MG63 (cell line): ENCODE measurements at places on chromosomes 11 and 22. TPM values are rescaled to one million over a fixed set of nuclear protein-coding genes. Genes with fewer than 3 reads are reported as not detected.

- no peak for DNase-seq
Measured at GRCh38 chr11:67519726-67520125, 3.5 kb downstream of the CABP2 start.

DNA sequence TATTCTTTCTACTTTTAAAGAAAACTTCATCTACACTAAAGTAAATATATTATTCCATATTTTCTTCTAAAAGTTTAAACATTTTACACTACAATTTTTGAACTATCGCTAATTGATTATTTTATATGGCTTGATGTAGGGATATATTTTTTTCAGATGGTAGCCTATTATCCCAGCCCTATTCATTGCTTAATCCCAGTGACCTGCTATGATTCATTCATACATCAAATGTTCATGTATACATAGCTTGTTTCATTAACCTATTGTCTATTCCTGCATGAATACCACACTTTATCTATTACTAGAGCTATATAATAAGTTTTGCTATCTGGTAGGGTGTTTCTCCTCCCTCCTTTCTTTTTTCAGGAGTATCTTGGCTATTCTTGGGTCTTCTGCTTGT, 5.0 kb upstream of the ROBO4 start:
- no peak for DNase-seq

GRCh38 chr11:115418081-115418480, 86.1 kb downstream of the CADM1 start:
- DNase-seq = no peak

- DNase-seq = no peak
Measured at GRCh38 chr11:1479678-1480118, 6.9 kb downstream of the MOB2 start.

OR8G1 gene
- not detected in 2 replicates for total RNA-seq

DNA sequence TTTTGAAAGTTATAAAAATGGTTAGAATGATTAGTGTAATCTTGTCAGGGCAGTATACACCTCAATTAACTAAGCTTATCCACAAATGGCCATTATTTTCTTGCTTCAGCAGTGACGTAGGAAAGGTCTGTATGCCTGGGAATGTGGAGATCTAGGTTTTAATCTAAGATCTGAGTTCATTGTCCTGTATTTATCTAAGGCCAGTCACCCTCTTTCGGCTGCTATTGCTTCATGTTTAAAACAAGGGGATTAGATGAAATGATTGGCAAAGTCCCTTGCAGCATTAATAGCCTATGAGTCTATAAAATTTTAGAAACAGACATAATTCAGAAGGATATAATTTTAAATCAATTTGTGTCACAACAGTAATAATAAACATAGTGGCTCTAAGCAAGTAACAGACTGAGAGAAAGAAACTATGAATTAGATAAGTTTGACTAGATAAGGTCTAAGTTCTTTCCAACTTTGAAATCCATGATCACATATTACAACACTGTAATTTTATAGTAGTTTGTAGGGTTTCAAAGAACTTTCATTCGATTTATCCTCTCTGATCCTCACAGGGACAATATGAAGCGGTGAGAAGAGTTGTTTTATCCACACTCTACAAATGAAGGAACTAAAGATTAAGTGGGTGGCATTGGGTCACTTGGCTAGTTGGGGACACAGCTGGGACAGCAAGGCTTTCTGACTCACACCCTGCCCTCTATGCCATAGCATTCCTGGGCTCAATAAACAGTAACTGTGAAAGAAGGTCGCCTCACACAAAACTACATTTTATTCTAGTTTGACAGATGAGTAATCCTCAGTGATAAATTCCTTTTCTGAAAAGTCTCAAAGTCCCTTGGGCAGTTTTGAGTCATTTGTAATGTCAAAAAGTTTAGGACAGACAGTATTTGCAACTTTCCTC, 60.6 kb upstream of the RDX start:
- no peak for DNase-seq

DNA sequence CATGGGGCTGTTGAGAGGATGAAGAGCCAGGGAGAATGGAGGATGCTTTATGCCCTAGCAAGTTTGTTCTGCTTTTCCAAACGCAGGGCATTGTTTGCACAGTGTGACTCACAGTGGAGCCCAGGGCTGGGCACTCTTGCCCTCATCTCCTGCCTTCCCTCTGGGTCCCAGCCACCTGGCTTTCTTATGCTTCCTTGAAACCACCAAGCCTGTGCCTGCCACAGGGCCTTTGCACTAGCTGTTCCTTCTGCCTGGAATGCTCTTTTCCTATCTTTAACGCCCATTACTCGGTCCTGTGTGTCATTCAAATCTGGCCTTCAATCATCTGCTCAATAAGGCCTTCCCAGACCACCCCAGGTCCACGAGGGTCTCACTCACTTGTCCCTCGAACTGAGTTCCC, 46.9 kb upstream of the RFPL3 start:
- DNase-seq = no peak

DDIAS gene
- total RNA-seq = 9.2 and 10.3 TPM in 2 replicates

OTUB1 gene
- total RNA-seq = 56.9 and 98.7 TPM in 2 replicates

DNA sequence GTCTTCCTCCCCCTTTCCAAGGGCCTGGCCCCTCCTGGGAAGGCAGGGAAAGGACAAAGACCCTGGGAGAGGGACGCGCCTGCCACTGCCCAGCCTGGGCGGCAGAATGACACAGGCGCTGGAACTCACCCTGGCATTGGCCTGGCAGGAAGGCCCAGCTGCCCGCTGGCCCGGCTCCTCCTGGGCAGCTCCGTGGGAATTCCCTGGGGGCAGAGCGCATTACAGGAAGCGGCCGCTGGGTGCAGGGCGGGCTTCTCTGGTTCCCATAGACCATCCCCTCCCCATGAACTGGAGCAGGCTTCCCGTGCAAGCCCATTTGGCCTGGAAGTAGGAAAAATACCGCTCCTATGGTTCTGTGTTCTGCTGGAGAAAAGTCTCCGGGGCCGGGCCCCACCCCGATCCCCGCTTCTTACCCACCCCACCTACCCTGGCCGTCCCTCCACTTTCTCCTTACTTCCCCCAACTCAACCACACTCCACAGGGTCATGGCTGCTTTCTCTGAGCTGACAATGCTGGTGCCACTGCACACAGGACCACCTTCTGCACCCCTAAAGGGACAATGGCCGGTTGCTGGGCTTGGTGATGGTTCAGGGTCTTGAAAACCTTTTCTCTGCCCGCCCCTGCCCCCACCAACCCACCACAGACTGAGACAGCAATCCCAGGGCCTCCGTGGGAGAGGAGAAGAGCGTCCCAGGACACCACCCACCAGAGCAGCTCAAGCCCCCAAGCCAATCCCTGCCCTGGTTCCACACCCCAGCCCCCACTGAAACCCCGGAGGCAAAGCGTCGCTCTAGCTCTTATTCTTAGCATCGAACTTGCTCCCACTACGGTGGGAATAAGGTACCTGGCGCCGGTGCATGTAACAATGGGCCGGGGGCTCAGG, 58.9 kb downstream of the LINC01488 start:
- no peak for DNase-seq
